ENCODE measurements at places on chromosomes 11 and 22. TPM values are rescaled to one million over a fixed set of nuclear protein-coding genes. Genes with fewer than 3 reads are reported as not detected.

The ASCC2 gene
- 22.4 TPM for total RNA-seq

The YIF1A gene
- total RNA-seq: 35.0 TPM

The CELF1 gene
- total RNA-seq: 63.2 TPM

The KCNK4 gene
- not detected for total RNA-seq

The OR2D2 gene
- total RNA-seq: not detected

The MRPL17 gene
- total RNA-seq: 26.6 TPM

The TNNI2 gene
- not detected for total RNA-seq
